ENCODE measurements at places on chromosomes 1 and 21. TPM values are rescaled to one million over a fixed set of nuclear protein-coding genes. Genes with fewer than 3 reads are reported as not detected.

Gene AMPD1
- total RNA-seq: not detected

DNA sequence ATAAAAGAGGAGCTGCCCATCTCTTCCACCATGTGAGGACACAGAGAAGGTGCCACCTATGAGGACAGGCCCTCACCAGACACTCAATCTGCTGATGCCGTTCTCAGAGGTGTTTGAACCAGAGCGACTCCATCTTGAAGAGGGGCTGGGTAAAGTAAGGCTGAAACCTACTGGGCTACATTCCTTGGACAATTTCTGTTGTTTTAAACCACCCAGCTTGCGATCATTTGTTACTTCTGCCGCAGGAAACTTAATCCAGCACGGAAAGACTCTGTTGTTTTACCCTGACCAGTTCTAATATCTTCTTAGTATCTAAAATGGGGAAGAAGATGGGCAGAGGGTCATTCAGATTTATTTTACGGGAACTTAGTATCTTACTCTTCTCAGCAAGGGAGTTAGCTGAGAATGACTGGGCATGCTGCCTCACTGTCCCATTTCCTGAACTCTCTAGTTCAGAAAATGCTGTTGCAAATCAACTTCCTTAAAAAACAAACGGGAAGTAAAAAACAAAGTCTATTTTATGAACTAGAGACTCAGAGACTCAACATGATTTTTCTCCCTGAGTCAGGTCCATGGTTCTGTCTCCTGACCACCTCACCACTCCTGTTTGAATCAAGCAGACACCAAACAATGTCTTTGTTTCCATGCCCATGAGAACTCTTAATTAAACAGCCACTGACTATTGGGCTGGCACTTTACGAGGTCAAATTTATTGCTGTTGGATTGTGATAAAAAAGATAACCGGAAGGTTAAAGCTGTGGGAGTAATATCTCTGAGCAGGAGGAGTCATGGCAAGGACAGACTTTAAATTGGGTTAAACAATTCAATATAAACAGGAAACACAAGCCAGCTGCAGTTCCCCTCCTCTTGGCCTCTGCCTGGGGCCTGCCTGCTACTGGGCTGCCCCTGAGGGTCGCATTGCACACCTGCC is 23.8 kb upstream of the IFNAR1 start:
- peaks cover 10% of the 10 kb centered on the region for H3K4me1 ChIP-seq
- H3K4me3 ChIP-seq: no peak overlapping the region
- H3K27ac ChIP-seq: no peak overlapping the region
- no peaks in the 10 kb centered on the region for H3K27me3 ChIP-seq

- H3K27me3 ChIP-seq: no peaks in the 10 kb centered on the region
- H3K4me1 ChIP-seq: no peaks in the 10 kb centered on the region
- no peak for DNase-seq
- no peak overlapping the region for H3K27ac ChIP-seq
These were observed 597.7 kb upstream of the ZP4 start for GRCh38 chr1:238488401-238488800.

- H3K27me3 ChIP-seq: no peaks in the 10 kb centered on the region
- H3K4me3 ChIP-seq: no peak overlapping the region
- no peak for DNase-seq
These were observed 43.6 kb downstream of the ARID1A start for GRCh38 chr1:26739329-26739914.

DNA sequence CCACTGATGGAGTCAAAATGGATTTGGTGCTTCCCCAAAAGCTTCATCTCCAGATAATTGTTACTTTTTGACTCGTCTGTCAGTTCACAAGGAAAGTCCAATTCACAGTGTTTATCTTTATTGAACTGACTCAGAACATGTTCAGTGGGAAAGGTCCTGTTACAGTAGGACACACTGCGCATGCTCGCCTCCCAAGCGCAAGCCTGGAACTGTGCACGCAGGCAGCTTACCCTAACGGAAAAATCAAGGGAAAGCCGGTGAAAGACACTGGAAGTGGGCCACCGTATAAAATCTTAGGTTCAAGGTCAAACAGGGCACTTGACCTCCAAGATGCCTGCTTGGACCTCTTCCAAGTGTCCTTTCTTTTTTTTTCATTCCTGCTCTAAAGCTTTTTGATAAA is 174.6 kb downstream of the USP25 start:
- no peak overlapping the region for H3K27ac ChIP-seq
- H3K27me3 ChIP-seq: no peaks in the 10 kb centered on the region
- no peaks in the 10 kb centered on the region for H3K36me3 ChIP-seq
- H3K4me1 ChIP-seq: no peaks in the 10 kb centered on the region
- H3K4me3 ChIP-seq: no peak overlapping the region

Gene RNF187
- 35.9 TPM for total RNA-seq

GRCh38 chr1:246136477-246136876 is 370.6 kb downstream of the SMYD3 start:
- no peaks in the 10 kb centered on the region for H3K27me3 ChIP-seq
- H3K27ac ChIP-seq: no peak overlapping the region
- no peaks in the 10 kb centered on the region for H3K36me3 ChIP-seq
- no peaks in the 10 kb centered on the region for H3K4me1 ChIP-seq

Gene SLC35F3
- 11.7 TPM for total RNA-seq

DNA sequence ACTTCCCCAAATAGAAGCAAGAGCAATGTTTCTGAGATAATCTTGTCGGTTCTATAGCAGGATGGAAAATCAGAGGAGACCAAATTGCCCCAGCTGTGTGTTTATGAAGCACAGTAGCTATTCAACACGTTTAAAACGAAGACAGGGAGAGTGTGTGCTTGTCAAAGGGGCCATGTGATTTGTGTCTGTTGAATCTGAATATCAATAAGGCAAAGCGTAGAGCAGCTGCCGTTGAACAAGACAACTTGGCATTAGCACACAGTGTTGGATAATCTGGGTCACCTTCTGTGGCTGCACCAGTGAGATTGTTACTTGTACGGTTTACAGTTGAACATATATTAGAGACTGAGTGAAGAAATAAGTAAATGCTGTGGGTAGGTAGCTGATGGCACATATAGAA is 1.0 kb downstream of the CRB1 start:
- H3K4me3 ChIP-seq: no peak overlapping the region
- H3K27me3 ChIP-seq: no peaks in the 10 kb centered on the region
- no peaks in the 10 kb centered on the region for H3K36me3 ChIP-seq
- no peaks in the 10 kb centered on the region for H3K4me1 ChIP-seq
- H3K27ac ChIP-seq: no peak overlapping the region

DNA sequence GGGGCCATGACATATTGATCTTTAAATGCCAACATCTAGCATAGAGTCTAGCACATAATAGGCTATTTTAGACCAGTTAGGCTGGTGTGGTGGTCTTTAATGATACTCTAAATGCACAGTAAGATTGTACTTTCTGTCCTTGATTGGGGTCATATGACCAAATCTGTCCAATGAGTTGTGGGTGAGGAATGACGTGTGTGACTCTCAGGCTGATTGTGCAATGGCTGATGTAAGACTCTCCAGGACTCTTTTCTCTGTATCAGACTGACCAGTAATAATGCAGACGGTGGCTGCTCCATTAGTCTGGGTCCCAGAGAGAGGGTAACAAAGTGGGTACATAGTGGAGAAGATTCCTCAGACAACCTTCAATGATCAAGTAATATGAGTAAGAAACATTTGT is 541.6 kb upstream of the CAMK1G start:
- no peak overlapping the region for H3K27ac ChIP-seq
- no peak for DNase-seq
- peaks cover 24% of the 10 kb centered on the region for H3K4me1 ChIP-seq
- no peaks in the 10 kb centered on the region for H3K36me3 ChIP-seq
- no peak overlapping the region for H3K4me3 ChIP-seq

Gene IL24
- total RNA-seq: not detected

- H3K27me3 ChIP-seq: no peaks in the 10 kb centered on the region
- peaks cover 74% of the 10 kb centered on the region for H3K4me1 ChIP-seq
- no peak overlapping the region for H3K4me3 ChIP-seq
- H3K36me3 ChIP-seq: no peaks in the 10 kb centered on the region
These were observed 8.2 kb downstream of the RBM15 start for GRCh38 chr1:110347182-110347893.

Gene CLCNKB
- not detected for total RNA-seq

Gene CACNA1S
- total RNA-seq: under 0.01 TPM
